ENCODE measurements at places on chromosomes 1 and 21.
A peak's percentile ranks its signal among the peaks of the same experiment; 100 is the strongest.

GRCh38 chr1:818618-819291 is 105.0 kb upstream of the SAMD11 start:
- no peak for DNase-seq

DNA sequence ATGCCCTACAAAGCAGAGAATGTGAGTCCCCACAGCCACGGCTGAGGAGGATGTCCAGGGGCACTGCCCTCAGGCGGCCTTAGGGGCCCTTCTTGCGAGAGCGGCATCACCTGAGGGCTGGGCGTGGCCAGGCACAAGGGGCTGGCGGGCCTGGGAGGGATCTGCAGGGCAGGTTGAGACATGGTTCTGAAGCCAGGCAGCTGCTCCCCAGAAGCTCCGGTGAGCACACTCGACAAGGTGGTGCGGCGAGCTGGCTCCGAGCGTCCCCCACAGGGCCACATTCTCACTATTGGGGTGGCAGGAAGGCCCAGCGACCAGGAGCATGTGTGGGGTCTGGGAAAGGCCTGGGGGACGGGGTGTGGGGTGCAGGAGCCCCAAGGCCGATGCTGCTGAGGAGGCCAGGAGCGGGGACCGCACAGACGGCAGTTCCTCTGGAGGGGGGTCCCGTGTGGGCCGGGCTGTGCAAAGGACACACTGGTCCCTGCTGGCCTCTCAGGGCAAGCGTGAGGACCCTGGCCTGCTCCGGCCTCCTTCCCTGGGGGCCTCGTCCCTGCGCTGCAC is 47.2 kb downstream of the MORN1 start:
- no peak for DNase-seq

GRCh38 chr1:118184739-118185083 is 317 bp downstream of the SPAG17 start:
- no peak for DNase-seq

DNA sequence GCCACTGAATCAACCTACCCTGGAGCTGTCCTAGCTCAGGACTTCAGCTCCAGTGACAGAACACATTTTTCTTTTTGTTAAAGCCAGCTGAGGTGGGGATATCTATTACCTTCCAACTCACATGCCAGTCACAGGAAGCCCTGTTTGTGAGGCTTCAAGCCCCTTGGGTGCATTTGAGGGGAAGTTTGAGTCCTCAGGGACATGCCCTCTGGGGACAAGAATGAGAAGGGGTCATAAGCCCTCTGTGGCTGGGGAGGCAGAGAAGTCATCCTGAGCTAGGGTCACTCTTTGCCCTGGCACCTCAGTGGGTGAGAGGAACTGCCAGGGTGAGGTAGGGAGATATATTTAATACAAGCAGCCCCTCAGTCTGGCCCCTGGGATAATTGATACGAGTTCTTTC is 33.5 kb upstream of the CLDN14 start:
- no peak for DNase-seq

DNA sequence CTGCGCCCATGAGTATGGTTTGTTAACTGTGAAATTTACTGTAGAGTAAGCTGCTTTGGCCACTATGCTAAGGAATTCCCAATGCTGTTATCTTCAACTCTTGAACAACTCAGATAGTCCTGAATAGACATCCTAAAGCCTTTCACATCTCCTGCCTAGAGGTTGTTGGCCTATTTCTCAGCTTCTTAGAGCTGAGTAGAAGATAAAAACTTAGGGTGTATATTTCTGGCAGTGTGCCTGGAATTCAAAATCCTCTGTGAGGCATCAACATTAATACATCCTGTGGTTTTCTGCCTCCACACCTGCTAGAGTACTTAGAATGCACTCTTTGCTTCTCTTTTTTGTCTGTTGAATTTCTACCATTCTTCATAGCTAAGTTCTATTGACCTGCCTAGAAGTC is 45.8 kb upstream of the RC3H1 start:
- peak; percentile 14 for DNase-seq

- no peak for DNase-seq
Measured at GRCh38 chr1:230153641-230154296, 86.7 kb downstream of the GALNT2 start.

DNA sequence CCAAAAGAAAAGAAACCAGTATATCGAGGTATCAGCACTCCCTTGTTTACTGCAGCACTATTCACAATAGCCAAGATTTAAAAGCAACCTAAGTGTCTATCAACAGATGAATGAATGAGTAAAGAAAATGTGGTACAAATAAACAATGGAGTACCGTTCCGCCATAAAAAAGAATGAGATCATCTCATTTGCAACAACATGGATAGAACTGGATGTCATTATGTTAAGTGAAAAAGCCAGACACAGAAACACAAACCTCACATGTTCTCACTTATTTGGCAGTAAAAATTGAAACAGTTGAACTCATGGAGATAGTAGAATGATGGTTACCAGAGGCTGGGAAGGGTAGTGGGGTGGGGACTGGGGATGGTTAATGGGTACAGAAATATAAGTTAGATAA is 4.3 kb upstream of the GNG5 start:
- no peak for DNase-seq

GRCh38 chr1:22283596-22283995 is 140.7 kb upstream of the WNT4 start:
- no peak for DNase-seq

- no peak for DNase-seq
Measured at GRCh38 chr1:3071565-3072390, 2.8 kb downstream of the PRDM16 start.

DNA sequence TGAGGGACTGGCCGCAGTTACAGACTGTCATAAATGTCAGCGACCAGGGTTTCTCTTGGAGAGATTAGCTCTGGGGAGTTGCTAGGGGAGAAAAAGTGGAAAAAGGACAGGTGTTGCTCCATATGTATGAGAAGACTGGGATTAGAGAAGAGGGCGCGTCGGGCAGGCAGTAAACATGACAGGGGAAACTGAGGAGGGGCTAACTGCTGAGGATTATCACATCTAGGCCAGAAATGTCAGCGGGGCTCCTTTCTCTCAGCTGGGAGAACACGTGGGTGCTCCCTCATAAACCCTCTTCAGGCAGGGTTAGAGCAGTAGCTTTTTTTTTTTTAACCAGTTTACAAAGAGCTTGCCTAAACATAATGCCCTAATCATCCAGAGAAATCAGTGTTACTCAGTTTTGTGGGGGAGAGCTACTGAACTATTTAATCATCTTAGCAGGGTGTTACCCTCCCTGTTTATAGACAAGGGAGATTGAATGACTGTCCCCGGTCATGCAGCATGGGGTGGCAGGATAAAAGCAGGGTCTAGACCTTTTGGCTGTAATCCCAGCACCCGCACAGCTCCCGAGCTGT is 35.2 kb downstream of the ELAPOR1 start:
- DNase-seq: no peak

- peak; percentile 71 for DNase-seq
Measured at GRCh38 chr1:84442256-84442655, 36.8 kb upstream of the RPF1 start.

GRCh38 chr1:82947278-82947677 is 1051.7 kb downstream of the TTLL7 start:
- DNase-seq: no peak

DNA sequence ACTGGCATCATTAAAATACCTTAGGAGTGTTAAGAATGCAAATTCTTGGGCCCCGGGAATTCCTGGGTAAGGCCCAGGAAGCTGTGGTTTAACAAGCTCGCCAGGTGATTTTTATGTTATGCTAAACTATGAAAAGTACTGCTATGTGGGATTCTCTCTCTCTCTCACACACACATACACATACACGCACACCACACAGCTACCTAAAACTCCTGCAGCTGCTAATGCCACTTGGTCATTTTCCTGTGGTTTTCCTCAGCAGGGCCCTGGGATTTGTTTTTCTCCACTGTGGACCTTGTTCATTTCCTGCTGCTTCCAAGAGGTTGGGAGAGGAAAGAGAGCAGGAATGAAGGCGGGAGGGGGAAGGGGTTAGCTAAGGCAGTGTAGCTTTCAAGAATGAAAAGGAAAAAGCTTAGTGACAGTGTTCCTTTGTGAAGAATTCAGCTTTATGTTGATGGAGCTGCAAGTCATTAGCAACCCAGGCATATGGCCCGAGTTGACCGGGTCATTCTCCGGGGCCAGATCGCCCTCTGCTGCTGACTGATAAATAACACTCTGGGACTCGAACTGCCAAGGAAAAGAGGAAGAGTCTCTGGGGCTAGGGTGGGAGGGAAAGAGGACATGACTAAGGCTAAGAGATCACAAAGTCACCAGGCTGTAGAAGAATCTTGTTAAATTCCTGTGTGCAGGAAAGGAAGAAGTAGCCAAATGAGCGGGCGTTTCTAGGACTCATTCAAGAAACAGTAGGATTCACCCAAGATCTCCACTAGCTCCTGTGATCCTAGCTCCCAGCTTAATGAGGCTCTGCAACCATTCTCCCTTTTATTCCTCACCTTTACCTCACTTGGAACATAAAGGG is 30.5 kb upstream of the LRIG2 start:
- DNase-seq: peak; percentile 70

GRCh38 chr21:36705679-36706481 is 7.0 kb downstream of the SIM2 start:
- no peak for DNase-seq

DNA sequence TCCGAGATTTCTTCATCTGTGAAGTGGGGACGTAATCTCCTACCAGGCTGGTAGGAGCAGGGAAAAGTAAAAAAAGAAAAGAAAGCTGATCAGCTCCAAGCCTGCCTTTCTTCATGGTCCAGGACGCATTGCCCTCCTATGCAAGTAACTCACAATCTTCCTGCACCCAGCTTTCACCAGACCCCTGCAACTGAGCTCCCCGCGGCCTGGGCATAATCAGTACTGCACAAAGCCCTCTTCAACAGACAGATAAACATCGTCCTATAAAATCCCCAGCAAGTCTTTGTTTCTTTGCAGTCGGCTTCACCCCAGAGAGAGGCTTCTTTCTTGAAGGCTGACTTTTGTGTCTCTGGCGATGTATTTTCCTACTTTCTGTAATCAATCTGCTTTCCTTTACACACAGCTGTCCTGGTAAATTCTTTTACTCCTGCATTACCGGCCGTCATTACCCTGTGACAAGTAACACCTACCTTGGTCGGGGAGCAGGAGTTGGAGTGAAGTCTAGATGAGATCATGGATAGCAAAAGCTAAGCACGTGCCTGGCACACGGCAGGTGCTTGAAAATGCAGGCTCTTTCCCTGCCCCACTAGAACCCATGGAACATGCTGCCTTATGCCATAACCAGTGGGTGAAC is 8.3 kb downstream of the PADI1 start:
- no peak for DNase-seq

- no peak for DNase-seq
Measured at GRCh38 chr1:88783145-88783544, 99.1 kb downstream of the PKN2 start.

DNA sequence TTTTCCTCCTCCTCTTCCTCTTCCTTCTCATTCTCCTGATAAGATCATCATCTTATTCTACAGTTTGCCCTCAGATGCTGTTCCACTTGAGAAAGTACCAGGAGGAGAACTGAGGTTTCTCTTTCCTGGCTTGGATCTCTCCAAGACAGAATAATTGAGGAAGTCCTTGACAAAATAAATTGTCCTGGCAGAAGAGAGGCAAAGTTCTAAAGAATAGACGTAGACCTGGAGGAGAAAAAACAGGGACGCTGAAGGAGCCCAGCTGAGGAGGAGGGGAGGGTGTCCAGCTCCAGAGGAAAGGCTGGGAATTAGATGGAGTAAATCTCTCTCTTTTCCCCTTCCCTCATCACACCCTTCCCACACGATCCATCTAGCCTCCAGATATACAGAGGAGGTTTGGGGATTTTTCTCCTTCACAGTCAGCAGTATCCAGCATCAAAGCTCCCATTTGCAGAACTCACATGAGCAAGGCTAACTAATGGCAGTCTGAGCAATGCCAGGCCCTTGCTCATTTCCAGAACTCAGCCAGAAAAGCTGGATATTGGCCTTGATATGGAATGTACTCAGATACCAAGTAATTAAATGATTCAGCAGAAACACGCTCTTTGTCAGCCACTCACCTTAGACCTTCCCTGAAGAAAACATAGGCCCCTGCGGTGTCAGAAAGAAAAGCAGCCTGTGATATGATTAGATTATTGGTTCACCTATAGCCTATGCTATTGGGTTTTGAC is 5.1 kb upstream of the GNG12 start:
- no peak for DNase-seq

GRCh38 chr1:174713796-174714195 is 266.0 kb downstream of the GPR52 start:
- no peak for DNase-seq

- DNase-seq: no peak
Measured at GRCh38 chr1:210234329-210234757, 1.7 kb downstream of the SERTAD4 start.

DNA sequence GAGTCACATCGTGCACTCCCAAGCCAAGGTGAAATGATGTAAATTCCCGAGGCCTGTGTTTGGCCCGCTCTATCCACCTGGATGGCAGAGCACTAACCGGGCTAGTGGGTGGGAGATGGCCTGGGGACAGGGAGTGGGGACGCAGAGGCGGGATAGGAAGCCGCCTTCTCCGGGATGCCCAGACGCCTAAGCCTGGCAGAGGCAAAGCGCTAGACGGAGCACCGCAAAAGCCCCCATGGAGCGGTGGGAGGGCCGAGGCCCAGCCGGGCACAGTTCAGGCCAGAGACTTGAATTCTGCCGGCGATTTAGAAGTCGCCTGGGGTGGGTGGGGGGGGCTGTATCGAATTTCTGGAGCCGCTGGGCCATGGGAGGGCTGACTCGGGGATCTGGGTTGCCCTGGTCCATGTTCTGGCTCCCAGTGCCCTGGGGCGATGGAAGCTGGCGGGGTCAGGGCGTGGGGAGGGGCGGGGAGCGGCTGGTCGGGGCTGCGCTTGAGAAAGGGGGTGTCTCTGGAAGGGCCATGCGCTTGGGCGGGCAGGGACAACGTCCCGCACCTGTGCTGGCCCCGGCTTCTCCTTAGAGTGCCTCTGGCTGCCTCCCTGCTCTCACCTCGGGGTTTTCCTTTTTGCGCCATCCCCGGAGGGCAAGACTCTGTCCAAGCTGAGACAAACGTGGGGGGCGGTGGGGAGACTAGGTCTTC is 28.0 kb downstream of the KIAA2013 start:
- DNase-seq: no peak

DNA sequence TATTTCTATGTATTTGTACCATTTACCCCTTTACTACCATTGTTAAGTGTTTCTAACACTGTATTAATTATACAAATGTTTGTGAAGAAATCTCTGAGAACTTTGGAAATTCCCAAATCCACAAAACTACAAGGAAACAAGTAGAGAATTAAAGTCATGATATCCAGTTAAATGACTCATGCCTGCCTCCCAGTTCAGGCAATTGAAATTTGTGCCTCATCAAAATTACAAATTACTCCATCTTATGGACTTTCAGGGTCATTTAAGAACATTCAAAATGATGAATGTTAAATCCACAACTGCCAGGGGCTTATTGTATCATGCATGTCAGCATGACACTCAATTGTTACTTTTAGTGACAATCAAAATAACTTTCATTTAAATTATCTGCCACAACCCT is 282.4 kb downstream of the ZNF326 start:
- no peak for DNase-seq

DNA sequence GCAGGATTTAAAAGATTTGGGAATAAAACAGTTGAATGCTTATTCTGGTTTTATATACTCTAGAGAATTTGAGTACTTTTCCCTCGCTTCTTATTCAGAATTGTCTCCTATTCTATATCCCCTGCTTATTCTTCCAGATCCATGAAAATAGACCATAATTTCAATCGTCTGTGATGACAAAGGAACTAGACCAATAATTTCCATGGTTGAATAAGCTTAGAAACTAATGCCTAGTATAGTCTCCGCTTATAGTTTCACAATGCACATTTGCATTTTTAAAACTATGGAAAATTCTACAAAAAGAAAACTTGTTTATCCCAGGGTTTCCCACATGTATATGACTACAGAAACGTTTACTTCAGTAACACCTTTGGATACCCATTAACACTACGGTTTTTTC is 247.4 kb upstream of the NR5A2 start:
- DNase-seq: no peak
